ENCODE measurements at places on chromosomes 12 and 14. TPM values are rescaled to one million over a fixed set of nuclear protein-coding genes. Genes with fewer than 3 reads are reported as not detected.
A peak's percentile ranks its signal among the peaks of the same experiment; 100 is the strongest.

STAB2 gene
- 0.73 TPM for total RNA-seq

HPD gene
- total RNA-seq, result not detected

KRT3 gene
- not detected for total RNA-seq

FKBP11 gene
- total RNA-seq, result 8.6 TPM

CFL2 gene
- 197 TPM for total RNA-seq

TCL1B gene
- not detected for total RNA-seq

PRB2 gene
- not detected for total RNA-seq

RDH16 gene
- 0.06 TPM for total RNA-seq

- DNase-seq, result no peak
Observed at GRCh38 chr12:39777465-39777864, 157.9 kb upstream of the ABCD2 start.

DNA sequence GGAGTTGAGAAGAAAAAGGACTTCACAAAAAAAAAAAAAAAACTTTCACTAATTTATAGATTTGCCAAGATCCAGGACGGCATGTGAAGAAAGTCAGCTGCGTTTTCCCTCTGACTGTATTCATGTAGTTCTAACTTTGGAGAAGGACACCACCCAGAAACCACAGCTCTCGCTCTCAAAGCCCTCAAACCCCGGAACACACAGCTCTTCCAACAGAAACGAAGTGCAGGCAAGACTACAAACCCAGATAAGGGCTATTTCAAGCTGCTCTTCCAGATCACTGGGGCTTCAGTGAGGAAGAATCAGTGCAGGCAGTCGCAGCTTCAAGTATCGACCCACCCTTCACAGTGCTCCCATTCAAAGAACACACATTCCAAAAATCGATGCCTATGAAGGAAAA, 13.2 kb downstream of the KCNH5 start:
- DNase-seq, result no peak

GRCh38 chr12:9868951-9869306, 225 bp downstream of the CLEC2B start:
- DNase-seq, result no peak

GRCh38 chr12:109347589-109347988, at the start of gene MYO1H:
MYO1H (plus strand) TSS chr12:109347900; CDS start chr12:109347961, 61 bp downstream.
- DNase-seq, result no peak

- no peak for DNase-seq
Observed at GRCh38 chr14:90344331-90345238, 12.8 kb upstream of the NRDE2 start.

GRCh38 chr12:130160306-130160705, 2.0 kb upstream of the FZD10 start:
- no peak for DNase-seq

GRCh38 chr14:77910506-77910905, 110.6 kb downstream of the ADCK1 start:
- no peak for DNase-seq

DNA sequence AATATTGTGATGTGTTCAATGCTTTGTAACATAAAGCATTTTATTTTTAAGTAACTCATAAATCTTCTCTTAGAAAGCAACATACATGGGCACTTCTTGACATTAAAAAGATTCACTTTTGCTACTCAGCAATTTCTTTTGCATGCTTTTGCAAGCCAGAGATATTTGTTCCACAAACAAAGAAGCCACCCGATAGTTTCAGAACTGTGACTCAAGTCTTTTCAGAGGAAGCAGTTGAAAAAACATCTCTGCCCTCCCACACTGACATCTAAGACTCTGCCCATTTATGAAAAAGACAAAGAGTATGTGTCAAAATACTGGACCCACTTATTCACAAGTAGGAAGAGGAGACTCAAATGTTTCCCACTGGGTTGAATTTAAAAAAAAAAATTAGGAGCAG, 7.5 kb downstream of the APPL2 start:
- no peak for DNase-seq

DNA sequence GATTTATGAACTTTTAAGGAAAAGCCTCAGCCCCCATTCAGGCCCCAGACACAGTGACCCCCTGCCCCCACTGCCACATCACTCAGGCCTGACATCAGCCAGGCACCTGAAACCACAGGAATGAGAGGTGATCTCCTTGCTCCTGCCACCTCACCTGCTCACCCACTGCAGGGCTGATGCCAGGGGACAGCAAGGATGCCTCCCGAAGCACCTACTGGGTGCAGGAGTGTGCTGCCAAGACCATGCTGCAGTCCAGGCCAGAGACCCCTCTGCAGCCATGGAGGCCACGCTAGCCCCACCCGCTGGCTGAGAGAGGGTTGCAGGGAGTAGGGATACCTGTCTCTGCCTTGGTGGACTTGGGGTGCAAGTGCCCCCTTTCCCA, 18.6 kb upstream of the KRT7 start:
- no peak for DNase-seq

DNA sequence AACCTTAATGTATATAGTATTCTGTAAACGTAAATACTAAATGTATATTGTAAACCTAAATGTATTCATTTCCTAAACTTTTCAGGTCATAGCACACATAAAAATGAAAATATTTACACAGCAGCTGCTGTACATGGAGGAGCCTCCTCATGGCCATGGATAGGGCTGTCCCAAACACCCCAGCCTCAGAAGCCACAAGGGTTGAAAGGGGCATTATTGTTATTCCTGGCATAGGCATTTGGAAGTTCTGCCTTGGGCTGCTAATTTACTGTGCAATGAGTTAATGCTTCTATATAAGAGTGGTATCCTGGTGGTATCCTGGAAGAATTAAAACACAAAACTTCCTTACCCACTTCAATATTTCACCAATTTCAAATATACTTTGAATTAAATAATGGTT, 159.4 kb downstream of the SLC5A8 start:
- peak; percentile 57 for DNase-seq

DNA sequence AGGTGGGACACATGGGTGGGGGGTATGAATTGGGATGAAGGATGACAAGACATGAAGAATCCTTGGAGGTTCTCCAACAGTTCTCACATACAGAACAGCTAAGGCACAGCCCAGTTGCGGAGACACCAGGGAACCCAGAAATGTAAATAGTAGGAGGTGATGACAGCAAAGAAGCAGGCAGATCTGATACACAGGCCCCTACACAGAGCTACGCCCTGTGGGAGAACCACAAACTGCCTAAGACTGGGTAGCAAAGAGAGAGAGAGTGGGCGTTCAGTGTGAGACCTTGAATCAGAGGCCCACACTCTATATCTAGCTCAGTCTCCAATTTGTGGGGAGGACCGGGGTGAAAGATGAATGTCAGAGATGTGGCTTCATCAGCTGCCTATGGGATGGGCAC, 9.5 kb upstream of the NUMB start:
- DNase-seq, result no peak

DNA sequence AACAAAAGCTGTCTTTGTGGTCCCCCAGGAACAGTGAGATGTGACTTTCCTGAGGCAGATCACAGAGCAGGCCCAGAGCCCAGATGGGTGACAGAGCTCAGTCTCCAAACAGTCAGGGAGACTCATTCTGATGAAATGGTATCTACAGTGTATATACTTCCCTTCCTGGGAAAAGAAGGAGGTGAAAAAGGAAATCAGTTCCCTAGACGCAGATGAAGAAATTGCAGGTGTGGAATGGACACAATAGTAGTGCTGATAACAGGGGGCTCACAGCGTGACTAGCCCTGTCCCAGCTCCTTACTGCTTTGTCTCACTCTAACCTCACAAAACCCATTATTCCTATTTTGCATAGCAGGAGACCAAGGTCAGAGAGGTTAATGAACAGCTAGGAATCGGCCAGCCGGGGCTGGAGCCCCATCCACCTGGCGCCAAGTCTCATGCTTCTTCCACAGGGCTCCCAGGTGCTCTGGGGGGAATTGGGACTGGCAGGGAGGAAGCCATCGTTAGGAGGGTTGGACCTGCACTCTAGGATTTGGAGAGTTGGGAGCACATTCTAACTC, 11.9 kb downstream of the KCNH3 start:
- no peak for DNase-seq

DNA sequence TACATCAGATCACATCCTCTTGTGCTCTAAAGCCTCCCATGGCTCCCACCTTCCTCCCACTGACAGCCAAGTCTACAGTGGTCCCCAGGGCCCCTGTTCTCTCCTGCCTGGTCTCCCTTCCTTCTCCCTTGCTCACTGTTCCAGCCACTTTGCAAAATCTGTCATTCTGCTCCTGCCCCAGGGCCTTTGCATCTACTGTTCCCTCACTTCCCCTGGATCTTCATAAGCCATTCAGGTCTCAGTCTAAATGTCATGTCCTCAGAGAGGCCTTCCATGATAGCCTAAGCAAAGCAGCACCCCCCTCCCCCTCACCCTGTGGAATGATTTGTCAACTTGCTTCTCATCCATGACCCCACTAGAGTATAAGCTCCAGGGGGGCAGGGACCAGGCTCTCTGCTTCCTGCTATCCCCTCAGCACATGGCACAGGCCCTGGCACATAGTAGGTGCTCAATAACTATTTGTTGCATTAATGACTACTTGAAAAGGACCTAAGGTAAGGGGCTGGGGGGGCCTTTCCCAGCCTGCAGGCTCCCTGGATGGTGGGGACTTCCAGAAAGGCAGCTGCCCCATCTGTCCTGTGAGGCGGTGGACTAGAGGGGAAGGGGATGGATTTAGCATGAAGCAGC, 5.0 kb downstream of the SLC8B1 start:
- DNase-seq, result no peak

DNA sequence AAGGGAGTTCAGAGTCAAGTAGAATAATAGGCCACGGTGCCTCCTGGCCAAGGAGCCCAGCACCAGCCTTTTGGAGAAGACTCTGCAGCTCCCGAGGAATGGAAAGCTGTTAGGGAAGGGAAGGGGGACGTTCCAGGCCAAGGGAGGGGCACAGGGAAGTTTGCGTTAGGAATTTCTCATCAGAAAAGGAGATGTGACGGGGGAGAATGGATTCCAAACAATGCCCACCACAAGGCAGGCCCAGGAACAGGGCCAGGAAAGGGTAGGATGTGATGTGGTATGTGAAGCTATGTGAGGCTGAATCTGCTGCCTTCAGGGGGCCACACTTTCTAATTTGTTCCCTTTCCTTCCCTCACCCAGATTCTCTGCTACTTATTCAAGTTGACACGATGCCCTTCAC, 46.0 kb downstream of the DGLUCY start:
- no peak for DNase-seq

DNA sequence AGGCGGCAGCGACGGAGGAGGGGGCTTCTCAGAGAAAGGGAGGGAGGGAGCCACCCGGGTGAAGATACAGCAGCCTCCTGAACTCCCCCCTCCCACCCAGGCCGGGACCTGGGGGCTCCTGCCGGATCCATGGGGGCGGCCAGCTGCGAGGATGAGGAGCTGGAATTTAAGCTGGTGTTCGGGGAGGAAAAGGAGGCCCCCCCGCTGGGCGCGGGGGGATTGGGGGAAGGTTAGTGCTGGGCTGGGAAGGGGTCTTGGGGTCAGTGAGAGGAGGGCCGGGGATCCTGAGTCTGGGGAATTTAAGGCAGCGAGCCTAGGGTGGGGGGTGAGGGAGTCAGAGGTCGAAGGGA, 203 bp downstream of the NFATC4 start:
- no peak for DNase-seq

DNA sequence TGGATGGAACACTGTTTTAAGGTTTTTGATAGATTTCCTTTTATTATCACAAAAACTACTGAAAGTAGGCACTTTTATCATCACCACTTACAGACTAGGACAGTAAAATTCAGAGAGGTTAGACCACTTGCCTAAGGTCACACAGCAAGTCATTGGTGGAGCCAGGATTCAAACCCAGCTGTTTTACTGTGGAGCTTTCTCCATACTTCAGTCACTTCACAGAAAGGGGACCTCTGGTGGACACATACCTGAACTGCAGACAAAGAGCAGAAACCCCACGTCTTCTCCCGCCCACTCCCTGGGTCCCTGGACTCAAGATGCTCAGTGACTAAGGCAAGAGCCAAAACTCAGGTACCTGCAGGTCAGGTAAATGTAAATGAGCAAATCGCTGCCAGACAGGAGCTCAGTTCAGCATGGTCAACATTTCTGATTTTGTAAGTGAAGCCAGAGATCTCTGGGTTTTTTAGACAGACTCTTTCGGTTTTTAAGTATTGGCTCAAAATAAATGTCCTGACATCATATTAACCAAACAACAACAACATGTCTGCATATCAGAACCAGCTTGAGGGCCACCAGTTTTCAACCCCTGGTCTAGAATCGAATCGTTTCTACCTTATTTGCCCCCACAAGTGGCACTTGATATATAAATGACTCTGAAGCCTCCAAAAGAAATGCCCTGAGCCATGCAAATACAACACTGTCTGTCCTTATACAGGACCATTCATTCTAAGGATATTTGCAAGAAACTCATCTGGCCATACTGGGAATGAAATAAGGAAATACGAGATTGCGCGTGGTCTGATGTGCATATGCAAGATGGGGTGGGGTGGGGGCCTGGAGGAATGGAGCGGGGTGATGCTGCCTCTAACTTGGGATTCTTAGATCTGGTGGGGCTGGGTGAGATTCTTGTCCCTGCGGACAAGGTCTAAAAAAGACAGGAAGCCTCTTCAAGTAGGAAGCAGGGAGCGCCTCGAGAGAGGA, 110.9 kb downstream of the KSR2 start:
- peak; percentile 56 for DNase-seq

GRCh38 chr14:81326451-81326850, 73.7 kb downstream of the STON2 start:
- no peak for DNase-seq
